Left renal cortex interstitium (tissue), 4 donors: ENCODE measurements at places on chromosomes 2 and 18. TPM values are rescaled to one million over a fixed set of nuclear protein-coding genes. Genes with fewer than 3 reads are reported as not detected.

CABYR gene
- polyA plus RNA-seq = 9.0 TPM

- DNase-seq = no peak
Observed at GRCh38 chr18:59861963-59862819, 37.6 kb upstream of the PMAIP1 start.

DNA sequence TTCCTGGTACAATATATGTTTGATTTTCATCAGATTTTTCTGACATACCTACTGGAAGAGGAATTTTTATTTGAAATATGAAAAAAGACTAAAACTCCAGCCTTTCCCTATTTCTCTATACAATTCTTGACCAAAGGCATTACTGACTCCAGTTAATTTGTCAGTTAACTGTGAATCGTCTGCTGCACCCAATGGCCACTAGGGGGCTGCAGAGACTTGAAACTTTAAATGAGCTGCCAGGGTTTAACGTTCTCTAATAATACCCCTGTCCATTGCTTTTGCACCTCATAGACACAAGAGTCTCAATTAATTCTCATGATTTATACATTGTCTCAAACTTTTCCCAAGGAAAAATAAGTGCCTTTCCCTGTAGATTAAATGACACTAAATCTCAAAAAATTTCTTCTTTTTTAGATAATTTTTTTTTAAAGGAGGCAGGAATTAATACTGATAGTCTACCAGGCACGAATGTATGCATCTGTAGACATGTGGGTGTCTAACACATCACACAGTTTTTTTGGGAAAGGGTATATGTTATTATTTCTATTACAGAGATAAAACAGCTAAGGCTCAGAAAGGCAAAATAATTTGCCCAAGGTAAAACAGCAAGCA lies 1.8 kb upstream of the ALK start:
- peak; percentile 36 for DNase-seq

PASK gene
- 11.1 TPM for polyA plus RNA-seq

DNA sequence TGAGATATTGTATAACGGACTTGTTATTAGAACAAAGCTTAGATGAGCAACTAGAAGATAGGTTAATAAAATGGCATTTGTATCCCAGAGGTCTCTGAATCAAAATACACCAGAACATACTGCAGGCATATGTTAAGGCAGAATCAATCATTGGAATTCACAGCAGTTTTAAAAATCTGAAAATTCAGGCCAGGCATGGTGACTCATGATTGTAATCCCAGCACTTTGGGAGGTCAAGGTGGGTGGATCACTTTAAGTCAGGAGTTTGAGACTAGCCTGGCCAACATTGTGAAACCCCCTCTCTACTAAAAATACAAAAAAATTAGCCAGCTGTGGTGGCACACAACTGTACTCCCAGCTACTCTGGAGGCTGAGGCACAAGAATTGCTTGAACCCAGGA lies 405.2 kb downstream of the ZEB2 start:
- DNase-seq = no peak

ZAP70 gene
- polyA plus RNA-seq = 2.9 TPM

- DNase-seq = no peak
Observed at GRCh38 chr2:197293252-197294007, 17.1 kb downstream of the ANKRD44 start.

GRCh38 chr2:65040400-65041261 lies 15.6 kb upstream of the CEP68 start:
- no peak for DNase-seq
